Activated T-helper 1 cell treated with anti-CD3 and anti-CD28 coated beads, Interleukin-2, amount 50 U/mL, for 16 hours (primary cell): ENCODE measurements at places on chromosomes 7 and 10.

DNA sequence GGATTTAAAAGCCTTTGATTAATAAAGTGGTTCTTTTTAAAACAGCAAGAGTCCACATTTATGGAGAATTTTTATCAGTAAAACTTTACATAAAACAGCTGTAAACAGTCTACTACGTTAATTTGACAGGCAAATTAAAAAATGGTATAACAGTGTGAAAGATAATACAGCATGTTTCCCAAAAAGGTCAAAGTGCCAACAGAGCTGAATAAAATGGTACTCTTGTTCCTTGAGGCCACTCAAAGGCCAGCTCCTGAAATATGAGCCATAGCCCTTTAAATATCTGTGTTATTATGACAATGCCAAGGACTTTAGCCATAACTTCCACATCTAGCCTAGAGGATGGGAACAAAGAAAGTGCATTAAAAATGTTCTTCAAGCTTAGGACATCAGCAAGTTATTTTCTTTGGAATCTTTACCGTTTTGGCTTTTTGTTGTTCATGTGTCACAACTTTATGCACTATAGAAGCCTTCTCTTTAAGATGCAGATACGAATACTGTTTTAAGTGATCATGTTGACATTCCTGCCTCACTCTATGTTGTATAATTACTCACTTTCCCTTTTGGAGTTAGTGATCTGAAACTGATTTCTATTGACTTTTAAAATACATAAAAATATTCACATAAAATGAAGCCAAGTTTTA, 165.6 kb downstream of the RNLS start:
- no peak for DNase-seq

GRCh38 chr7:910441-910861, 34.1 kb downstream of the GET4 start:
- no peak for DNase-seq

DNA sequence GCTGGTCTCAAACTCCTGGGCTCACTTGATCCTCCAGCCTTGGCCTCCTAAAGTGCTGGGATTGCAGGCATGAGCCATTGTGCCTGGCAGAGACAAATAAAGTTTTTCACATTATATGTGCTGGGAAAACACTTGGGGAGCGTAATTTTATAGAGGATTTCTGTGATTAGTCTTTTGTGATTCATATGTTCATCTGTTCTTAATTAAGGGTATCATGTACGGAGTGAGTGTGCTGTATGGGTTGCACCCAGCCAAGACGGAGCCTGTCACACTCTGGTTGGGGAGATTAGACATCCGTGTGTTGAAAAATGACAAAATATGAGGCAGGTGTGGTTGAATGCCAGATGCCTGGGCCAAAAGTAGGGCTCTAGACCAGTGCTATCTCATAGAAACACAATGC, 10.3 kb downstream of the ADRB1 start:
- DNase-seq, result no peak

GRCh38 chr7:11707606-11708193, 124.3 kb downstream of the THSD7A start:
- DNase-seq, result no peak

GRCh38 chr10:95353123-95353522, 62.3 kb upstream of the PDLIM1 start:
- no peak for DNase-seq
